CD8-positive, alpha-beta memory T cell (primary cell): ENCODE measurements at places on chromosomes 1 and 21.

- no peak for DNase-seq
Measured at GRCh38 chr1:206526064-206526911, 19.0 kb downstream of the RASSF5 start.

- DNase-seq: no peak
Measured at GRCh38 chr21:36926989-36927718, 39.3 kb downstream of the HLCS start.

DNA sequence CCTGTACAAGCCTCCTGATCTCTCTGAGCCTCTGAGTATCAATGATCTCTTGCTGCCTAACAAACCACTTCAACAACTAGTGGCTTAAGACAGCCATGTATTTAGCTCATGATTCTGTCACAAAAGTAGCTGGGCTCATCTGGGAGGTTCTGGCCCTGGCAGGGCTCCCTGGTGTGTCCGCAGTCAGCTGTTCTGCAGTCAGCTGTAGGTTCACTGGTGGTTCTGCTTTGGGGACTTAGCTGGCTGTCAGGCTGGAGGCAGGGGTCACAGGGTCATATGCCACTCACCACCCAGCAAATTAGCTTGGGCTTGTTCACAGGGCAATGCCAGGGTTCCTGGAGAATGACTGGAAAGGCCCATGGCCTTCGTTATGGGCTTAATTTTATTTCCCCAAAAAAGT is 64.8 kb downstream of the DISP3 start:
- DNase-seq: no peak

- DNase-seq: peak; percentile 9
Measured at GRCh38 chr21:45228171-45228641, 59.5 kb downstream of the POFUT2 start.

GRCh38 chr1:114203595-114204128 is 50.0 kb upstream of the SYT6 start:
- no peak for DNase-seq

GRCh38 chr1:215277532-215277931 is 195.0 kb downstream of the KCNK2 start:
- no peak for DNase-seq

DNA sequence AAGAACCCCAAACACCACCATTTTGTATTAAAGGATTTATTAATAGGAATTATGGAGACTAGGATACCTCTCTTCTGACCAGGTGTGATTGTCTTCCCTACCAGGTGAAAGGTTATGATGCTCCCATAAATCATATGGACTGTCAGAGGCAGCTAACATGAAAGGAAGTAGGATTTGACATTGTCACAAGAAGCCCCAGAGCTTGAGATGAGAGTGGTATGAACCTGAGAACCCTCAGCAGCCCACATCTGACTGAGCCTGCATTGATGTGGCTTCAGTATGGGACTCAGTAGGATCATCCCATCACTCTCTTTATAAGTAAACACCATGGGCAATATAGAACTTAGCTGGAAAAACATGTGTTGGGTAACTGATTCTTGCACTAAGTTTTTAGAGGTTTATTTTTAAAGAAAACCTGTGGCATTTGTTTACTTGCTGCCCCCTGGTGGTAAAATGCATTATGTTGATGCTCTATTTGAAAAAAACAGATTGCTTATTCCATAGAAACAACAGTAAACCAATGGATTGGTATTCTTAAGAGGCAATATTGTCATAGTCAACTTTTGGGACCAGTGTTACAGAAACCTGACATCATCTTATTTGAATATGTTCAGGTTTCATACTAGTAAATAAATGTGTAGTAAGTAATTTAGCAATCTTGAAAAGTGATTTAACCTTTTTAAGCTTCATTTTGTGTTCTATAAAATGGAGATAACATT is 16.6 kb upstream of the CACYBP start:
- DNase-seq: no peak

DNA sequence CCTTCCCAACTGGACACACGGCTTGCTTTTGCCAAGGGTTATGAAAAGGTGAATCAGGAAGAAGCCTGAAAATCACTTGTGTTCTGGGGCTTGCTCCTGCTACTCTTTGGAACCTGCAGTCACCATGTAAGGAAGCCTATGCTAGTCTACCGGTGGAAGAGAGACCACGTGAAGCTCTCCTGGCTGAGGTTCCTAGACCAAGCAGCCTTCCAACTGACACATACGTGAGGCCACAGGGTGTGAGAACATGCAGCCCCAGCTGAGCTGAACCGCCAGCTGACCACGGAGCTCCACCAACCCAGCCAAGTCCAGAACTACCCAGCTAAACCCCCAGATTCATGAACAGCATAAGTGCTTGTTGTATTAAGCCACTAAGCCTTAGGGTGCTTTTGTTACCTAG is 72.8 kb upstream of the KRTAP19-8 start:
- DNase-seq: no peak

GRCh38 chr1:33321178-33321577 is 280 bp upstream of the A3GALT2 start:
- DNase-seq: no peak
